ENCODE measurements at places on chromosomes 3 and 15. TPM values are rescaled to one million over a fixed set of nuclear protein-coding genes. Genes with fewer than 3 reads are reported as not detected.
A peak's percentile ranks its signal among the peaks of the same experiment; 100 is the strongest.

The MOBP gene
- not detected for total RNA-seq

- H3K27ac ChIP-seq: no peak overlapping the region
- no peak overlapping the region for H3K4me3 ChIP-seq
- no peaks in the 10 kb centered on the region for H3K36me3 ChIP-seq
- no peak for DNase-seq
- no peaks in the 10 kb centered on the region for H3K27me3 ChIP-seq
Measured at GRCh38 chr3:33174095-33174494, 44.5 kb downstream of the SUSD5 start.

DNA sequence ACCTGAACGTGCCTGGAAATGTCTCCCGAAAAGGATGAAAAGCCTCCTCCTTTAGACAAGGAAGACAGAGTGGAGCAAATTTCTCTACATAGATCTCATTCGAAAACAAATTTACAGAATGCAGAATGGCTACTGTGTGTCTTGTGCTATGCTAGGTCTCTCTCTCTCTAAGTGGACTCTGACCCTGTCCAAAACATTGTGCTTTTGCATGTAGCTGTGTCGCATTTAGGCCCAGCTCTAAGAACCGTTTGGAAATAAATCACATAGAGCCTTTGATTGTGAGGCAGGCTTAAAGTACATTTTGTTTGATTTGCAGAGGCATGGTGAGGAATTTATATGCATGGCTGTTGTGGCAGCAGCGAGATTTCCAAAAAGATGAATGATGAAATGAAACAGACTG lies 198.0 kb downstream of the SV2B start:
- no peaks in the 10 kb centered on the region for H3K36me3 ChIP-seq
- no peak for DNase-seq
- H3K4me3 ChIP-seq: no peak overlapping the region

- no peak overlapping the region for H3K27ac ChIP-seq
- no peak overlapping the region for H3K4me3 ChIP-seq
- H3K27me3 ChIP-seq: peaks cover 5% of the 10 kb centered on the region
- H3K4me1 ChIP-seq: no peaks in the 10 kb centered on the region
Measured at GRCh38 chr3:181631901-181632300, 79.8 kb upstream of the SOX2 start.

DNA sequence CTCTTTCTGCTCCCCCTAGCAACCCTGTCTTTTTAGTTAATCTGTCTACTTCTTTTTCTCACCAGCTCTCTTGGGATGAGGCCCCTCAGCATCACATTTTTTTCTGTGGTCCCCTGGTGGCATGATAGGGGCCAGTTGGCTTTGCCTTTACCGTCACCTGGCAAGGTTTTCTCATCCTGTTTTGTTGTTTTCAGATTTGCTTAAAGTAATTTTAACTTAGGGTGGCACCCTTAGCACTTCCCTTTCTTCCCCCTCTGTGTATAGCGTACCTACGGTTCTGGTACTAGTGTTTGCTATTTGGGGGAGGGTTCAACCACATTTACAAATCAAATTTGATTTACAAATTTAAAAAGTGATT lies 35.6 kb downstream of the PDCD6IP start:
- peaks cover 33% of the 10 kb centered on the region for H3K36me3 ChIP-seq
- no peak overlapping the region for H3K27ac ChIP-seq
- H3K4me1 ChIP-seq: peaks cover 27% of the 10 kb centered on the region
- no peak overlapping the region for H3K4me3 ChIP-seq
- no peaks in the 10 kb centered on the region for H3K27me3 ChIP-seq

DNA sequence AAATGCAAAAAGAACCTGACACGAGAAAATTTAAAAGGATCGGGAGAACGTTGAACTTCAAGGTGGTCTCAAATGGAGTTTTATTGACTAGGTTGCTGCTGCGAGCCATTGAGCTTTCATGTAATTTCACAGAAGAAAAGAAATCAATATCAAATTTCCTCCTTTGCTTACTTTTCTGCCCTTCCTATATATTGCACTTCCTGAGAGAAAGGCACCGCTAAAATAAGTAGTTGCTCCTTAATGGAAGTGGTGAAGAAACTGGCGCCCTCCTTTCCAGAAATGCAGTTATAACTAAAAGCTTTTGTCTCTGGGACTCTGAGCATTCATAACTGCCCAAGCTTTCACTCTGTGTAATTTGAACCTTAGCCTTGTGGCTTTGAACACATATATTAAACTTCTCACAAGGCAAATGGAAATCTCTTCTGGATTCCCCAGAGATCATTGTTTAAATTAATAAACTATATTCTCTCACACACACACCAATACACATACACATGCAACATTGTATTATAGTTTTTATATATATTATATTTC lies 13.4 kb downstream of the EID1 start:
- peaks cover 28% of the 10 kb centered on the region for H3K27me3 ChIP-seq
- H3K27ac ChIP-seq: no peak overlapping the region
- no peak overlapping the region for H3K4me3 ChIP-seq
- H3K36me3 ChIP-seq: no peaks in the 10 kb centered on the region
- no peak for DNase-seq

GRCh38 chr3:33926998-33927605 lies 128.7 kb downstream of the PDCD6IP start:
- H3K4me3 ChIP-seq: no peak overlapping the region
- no peaks in the 10 kb centered on the region for H3K36me3 ChIP-seq
- no peak for DNase-seq
- peaks cover 3% of the 10 kb centered on the region for H3K27me3 ChIP-seq
- no peak overlapping the region for H3K27ac ChIP-seq

DNA sequence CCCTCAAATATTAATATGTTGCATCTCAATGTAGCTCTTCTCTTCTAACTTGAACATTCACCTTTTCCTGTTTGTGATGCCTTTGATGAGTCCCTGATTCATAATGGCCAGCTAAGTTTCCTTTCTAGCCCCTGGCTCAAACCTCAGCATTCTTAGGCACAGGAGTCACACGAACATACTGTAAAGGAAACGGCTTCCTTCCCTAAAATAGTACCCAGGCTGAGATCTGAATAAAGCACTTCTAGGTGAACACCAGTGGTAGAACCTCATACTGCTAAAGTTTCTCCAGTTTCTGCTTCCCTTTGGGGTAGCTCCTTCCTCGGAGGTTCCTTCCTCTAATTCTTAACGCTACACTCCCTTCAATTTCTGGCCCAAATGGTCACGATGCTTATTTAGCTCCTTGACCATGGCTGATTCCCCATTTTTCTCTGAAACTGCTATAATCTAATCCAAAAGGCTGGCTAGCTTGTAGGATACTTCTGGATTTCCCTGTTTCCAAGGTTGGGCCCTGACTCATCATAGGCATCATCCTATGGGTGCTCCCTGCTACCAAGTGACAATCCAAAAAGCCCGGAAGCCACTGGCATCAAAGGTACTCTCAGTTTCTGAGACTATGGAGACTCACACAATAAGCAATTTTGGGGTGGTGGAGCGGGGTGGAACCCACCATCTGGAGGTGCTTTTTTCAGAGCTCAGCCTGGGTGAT lies 2.4 kb downstream of the ANAPC13 start:
- no peak for DNase-seq
- peaks cover 33% of the 10 kb centered on the region for H3K4me1 ChIP-seq

DNA sequence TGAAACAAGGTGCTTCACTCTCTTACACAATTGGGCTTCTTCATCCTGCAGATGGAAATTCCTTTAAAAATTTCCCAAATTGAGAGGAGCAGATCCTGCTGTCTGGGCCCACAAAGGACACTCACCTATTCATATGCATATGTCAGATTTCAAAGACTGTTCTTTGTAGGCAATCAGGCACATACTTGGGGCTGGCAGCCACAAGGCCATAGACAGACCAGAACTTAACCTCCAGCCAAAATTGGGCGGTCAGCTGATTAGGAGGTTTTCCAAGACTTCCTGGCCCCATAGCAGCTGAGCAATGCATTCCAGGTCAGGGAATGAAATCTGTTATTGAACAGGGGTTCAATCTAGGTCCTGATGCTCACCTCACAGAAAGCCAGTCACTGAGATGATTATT lies 15.0 kb upstream of the HPS3 start:
- H3K4me1 ChIP-seq: no peaks in the 10 kb centered on the region
- H3K27me3 ChIP-seq: no peaks in the 10 kb centered on the region
- no peak overlapping the region for H3K4me3 ChIP-seq
- no peak overlapping the region for H3K27ac ChIP-seq
- H3K36me3 ChIP-seq: no peaks in the 10 kb centered on the region

The STAB1 gene
- 0.20 TPM for total RNA-seq

The PP2D1 gene
- total RNA-seq: not detected

GRCh38 chr15:56891852-56892440 lies 26.5 kb upstream of the TCF12 start:
- no peaks in the 10 kb centered on the region for H3K27me3 ChIP-seq
- H3K36me3 ChIP-seq: no peaks in the 10 kb centered on the region
- no peak overlapping the region for H3K4me3 ChIP-seq
- H3K27ac ChIP-seq: no peak overlapping the region

The IL5RA gene
- total RNA-seq: not detected

The GALNT15 gene
- total RNA-seq: not detected

DNA sequence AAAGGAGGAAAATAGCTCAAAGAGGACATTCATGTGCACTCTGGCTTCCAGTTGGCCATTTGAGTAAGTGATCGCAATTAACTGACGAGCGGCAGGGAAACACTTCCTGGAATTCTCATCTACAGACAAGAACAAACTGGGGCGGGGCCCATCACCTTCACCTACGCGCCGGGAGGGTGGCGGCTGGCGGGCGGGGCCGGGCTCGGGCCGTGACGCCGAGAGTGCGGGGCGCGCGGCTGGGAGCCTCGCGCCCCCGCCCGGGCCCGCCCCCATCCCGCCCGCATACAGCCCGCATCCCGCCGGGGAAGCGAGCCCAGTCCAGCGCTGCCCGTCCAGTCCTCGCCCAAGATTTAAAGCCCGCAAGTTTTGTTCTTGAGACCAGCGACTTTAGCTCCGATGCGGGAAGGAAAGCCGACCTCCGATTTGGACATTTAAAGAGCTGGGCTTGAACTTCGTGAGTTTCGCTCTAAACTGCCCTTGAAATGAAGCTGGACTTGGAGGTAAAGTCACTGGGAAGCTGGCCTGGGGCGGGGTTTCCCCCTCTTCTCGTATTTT lies at the start of gene B3GNT5:
B3GNT5 (plus strand) TSS at position 281 of the 555 bp plus-strand sequence. CDS start 16,546 bp downstream, outside the sequence.
- H3K4me1 ChIP-seq: peaks cover 22% of the 10 kb centered on the region
- DNase-seq: peak; percentile 66

- no peaks in the 10 kb centered on the region for H3K36me3 ChIP-seq
- no peak overlapping the region for H3K4me3 ChIP-seq
- H3K27ac ChIP-seq: no peak overlapping the region
- no peak for DNase-seq
- no peaks in the 10 kb centered on the region for H3K4me1 ChIP-seq
Measured at GRCh38 chr3:117235304-117235703, 525.7 kb downstream of the TUSC7 start.

- H3K4me3 ChIP-seq: no peak overlapping the region
- H3K27me3 ChIP-seq: peaks cover 3% of the 10 kb centered on the region
- no peaks in the 10 kb centered on the region for H3K36me3 ChIP-seq
- H3K27ac ChIP-seq: no peak overlapping the region
- no peaks in the 10 kb centered on the region for H3K4me1 ChIP-seq
- DNase-seq: no peak
Measured at GRCh38 chr3:40054568-40055222, 245.3 kb downstream of the MYRIP start.

The CCRL2 gene
- total RNA-seq: 2.8 TPM

Measured in activated CD8-positive, alpha-beta T cell treated with anti-CD3 and anti-CD28 coated beads for 36 hours (primary cell).